ENCODE measurements at places on chromosomes 11 and 22.

DNA sequence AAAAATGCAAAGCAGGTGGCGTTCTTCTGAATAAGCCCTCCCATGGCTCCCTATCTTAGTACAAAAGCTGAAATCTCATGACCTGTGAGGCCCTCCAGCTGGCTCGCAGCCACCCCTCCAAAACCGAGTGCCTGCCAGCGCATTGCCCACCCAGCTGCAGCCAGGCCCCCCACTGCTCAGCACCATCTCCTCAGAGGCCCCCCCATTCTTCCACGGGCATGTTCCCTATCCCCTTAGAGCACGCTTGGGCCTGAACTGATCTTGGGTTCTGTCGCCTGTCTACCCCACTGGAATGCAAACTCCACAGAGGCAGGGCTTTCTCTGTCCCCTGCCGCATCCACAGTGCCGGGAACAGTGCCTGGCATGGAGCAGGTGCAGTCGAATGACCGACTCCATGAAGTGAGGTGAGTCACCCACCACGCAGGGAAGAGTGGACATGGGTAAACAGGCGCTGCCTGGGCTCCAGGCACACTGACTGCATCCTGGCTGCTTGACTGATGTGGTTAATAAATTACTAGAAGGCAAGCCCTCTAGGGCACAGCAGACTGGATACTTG is 11.3 kb upstream of the EFCAB6 start:
- no peak for DNase-seq

- DNase-seq: no peak
Observed at GRCh38 chr11:113075586-113076095, 114.4 kb downstream of the NCAM1 start.

DNA sequence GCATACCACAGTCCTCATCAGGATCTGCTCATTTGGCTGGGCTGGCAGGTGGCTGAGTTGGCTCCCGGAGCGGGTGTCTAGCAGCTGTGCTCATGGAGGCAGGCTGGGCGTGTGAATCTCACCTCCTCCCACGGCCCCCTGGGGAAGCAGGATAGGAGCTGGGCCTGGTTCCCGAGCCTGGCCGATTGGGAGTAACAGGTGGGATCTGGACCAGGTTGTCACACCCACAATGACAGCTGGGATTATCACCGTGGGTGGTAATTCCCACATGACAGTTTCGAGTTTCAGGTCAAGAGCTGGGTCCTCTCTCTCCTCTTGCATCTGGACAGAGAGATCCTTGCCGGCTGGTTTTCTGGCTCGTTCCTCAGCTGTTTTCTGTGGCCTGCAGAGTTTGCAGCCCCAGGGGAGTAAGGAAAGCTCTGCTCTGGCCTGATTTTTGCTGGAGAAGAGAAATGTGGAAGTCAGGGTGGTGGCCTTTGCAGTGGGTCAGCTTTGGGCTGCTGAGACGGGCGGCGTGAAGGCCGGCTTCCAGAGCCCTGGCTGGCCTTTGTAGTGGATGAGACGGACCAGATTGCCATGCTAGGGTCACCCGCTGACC is 57.0 kb downstream of the BCR start:
- no peak for DNase-seq

DNA sequence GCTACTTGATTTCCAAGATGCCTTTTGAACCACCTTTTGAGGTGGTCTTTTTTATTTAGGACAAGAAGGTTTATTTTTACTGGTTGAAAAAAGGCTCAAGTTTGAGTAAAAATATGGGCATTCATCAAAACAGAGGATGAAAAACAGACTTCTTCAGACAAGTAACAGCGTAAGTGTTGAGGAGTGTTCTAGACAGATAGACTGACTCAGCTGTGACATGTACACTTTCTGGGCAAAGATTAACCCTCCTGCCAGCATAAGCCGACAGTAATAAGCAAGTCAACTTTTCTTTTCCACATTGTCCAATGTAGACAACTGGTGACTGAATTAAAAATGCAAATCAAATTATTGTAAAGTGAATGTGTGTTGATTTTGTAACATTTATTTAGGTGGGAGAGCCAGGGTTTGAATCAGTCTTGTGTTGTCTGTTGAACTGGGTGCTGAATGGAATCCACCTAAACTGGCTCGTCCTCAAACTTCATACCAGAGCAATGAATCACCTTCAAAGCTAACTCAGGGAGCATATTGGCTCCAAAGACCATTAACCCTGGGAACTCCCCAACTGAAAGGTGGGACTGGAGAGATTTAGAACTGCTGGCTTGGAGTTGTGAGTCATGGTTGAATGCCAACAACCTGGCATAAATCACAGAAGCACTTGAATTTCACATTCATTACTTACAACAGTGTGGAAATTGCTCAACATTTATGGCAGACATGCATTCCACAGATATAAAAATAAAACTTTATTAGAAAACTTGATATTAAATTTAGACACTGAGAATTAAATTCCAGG is 377.0 kb downstream of the ETS1 start:
- DNase-seq: peak; percentile 94

GRCh38 chr11:65491614-65492386 is 7.0 kb upstream of the MALAT1 start:
- DNase-seq: peak; percentile 95

DNA sequence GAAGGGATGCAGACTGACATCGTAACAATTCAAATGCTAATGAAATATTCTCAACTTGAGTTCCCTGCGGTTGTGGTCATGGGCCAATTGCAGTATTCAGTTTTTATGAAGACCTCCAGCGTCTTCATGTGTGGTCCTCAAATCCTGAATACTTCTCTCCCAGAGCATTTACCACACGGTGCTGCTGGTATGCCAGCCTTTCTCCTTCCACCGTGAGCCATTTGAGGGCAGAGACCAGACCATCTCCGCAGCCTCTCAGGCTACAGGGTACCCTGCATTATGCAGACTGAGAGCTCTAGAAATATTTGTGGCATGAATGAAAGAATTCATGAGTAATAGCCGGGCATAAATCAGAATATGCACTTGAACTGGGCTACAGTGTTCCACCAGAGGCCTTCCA is 289.7 kb downstream of the ST3GAL4 start:
- no peak for DNase-seq

- no peak for DNase-seq
Observed at GRCh38 chr22:36486619-36487384, 5.4 kb upstream of the TXN2 start.

GRCh38 chr11:1382831-1383607 is 6.7 kb upstream of the BRSK2 start:
- DNase-seq: no peak

- DNase-seq: no peak
Observed at GRCh38 chr22:42620084-42620483, 5.4 kb upstream of the POLDIP3 start.

DNA sequence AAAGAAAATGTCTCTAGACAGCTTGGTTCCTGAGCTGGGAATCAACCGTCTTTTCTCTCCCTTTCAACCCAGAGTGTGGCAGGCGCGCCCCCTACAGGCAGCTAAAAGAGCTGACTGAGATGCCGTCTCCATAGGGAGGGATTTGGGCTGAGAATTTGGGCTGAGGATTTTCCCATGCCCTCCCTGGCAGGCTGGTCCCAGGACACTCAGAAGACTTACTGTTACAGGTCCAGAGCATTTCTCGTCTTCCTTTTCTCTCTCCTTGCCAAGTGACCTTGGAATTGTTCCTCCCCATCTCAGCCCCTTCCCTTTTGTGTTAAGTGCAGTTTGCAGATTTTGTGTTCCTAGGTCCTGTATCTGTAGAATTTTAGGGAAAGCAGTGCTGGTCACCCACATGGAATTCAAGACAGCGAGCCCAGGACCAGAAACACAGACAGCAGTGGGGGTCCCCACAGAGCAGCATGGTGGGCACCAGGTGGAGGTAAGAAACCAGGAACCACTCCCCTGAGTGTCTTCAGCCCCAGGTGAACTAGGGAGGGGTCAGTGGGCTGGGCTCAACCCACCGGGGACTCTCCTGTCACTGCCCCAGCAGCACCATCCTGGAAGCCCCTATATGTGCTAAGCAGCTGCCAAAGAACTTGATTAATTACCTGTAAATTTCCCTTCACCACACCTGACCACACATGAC is 9.9 kb upstream of the IGLL5 start:
- DNase-seq: peak; percentile 11

- DNase-seq: no peak
Observed at GRCh38 chr22:18056807-18057474, 20.8 kb upstream of the PEX26 start.

GRCh38 chr11:10664496-10664895 is 29.1 kb downstream of the IRAG1 start:
- no peak for DNase-seq

DNA sequence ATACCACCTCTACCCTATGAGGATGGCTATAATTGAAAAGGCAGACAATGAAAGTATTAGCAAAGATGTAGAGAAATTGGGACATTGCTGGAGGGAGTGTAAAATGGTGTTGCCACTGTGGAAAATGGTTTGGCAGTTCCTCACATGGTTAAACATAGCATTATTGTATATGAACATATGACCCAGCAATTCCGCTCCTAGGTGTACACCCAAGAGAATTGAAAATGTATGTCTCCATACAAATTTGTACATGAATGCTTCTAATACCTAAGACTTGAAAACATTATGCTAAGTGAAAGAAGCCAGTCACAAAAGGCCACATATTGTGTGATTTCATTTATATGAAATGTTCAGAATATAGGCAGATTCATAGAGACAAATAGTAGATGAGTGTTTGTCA is 10.0 kb downstream of the SLCO2B1 start:
- no peak for DNase-seq

DNA sequence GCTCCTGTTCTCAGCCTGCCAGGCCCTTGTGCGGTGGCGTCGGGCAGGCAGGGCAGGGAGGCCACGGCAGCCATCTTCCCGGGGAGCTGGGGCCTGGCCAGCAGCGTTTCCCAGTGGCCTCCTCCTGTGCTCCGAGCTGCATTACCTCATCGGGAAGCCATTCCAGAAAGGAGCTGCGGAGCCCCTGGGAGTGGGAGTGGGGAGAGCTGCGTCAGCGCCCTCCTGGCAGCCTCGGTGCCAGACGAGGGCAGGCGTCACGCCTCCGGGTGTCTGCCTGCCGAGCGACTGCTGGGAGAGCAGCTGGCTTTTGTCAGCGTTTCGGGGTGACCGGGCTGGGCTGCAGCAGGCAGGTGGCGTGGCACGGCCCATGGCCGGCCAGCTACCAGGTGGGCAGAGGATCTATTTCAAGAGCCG is 30.9 kb upstream of the WNT7B start:
- peak; percentile 72 for DNase-seq

GRCh38 chr22:46795140-46795539 is 32.7 kb downstream of the TBC1D22A start:
- no peak for DNase-seq

GRCh38 chr11:63913866-63914830 is 2.8 kb downstream of the RCOR2 start:
- DNase-seq: no peak

DNA sequence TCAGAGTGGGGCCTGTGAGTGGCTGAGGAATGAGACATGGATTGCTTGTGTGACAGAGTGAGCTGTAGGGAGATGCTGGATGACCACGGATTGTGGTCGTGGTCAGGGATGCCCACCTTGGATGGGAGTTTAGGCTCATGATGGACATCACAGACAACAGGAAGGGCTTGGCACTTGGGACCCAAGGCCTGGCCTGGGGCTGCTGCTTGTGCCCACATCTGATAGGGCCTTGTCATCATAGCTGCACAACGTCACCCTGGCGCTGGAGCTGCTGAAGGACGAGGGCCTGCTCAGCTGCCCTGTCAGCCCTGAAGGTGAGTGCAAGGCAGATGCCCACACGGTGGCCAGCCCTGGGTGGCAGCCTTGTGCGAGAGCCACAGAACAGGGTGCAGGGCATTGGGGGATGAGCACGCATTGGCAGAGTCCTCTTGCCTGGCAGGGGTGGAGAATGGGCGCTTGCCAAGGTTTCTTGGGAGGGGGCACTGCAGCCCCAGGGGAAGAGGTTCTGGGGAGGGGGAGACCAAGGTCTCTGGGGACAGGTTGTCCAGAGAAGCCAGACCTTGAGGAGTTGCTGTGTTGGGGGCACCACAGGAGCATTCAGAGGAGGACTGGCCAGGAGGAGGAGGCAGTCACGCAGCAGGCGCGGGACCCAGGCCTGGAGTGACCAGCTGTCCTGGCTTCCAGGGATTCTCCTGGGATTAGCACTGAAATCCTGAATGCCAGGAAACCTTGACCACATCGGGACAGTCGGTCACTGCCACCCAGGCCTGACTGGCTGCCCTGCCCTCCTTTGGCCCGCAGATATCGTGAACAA is 25.0 kb downstream of the PARVG start:
- DNase-seq: no peak

DNA sequence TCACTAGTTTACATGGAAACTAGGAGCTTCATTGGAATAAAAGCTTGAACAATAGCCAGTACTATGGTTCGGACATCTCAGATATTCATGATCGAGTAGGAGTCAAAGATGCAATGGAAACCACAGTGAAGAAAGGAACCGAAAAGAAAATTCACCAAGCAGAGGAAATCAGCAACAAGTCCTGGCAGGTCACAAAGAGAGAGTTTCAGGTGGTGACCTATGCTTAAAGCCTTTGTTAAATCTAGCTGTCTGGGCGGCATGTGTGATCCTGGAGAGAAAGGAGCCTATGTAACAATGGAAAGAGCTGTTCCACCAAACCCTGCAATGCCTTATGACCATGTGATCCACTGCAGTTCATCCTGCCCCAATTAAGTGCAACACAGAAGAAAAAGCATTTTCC is 68.9 kb upstream of the POU2AF2 start:
- no peak for DNase-seq

DNA sequence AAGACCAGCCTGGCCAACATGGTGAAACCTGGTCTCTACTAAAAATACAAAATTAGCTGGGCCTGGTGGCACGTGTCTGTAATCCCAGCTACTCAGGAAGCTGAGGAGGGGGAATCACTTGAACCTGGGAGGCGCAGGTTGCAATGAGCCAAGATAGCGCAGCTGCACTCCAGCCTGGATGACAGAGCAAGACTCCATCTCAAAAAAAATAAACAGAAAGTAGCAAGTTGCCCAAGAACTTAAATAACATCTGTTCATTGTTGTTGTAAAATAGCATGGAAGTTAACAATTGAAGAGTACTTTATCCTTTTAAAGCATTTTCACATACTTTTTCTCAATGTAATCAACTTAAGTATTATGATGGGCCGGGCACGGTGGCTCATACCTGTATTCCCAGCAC is 5.7 kb downstream of the AMBRA1 start:
- no peak for DNase-seq

GRCh38 chr11:67118801-67119584 is at the start of gene KDM2A:
KDM2A (plus strand) TSS chr11:67119263; CDS start chr11:67121317, 2,054 bp downstream.
- peak; percentile 93 for DNase-seq

DNA sequence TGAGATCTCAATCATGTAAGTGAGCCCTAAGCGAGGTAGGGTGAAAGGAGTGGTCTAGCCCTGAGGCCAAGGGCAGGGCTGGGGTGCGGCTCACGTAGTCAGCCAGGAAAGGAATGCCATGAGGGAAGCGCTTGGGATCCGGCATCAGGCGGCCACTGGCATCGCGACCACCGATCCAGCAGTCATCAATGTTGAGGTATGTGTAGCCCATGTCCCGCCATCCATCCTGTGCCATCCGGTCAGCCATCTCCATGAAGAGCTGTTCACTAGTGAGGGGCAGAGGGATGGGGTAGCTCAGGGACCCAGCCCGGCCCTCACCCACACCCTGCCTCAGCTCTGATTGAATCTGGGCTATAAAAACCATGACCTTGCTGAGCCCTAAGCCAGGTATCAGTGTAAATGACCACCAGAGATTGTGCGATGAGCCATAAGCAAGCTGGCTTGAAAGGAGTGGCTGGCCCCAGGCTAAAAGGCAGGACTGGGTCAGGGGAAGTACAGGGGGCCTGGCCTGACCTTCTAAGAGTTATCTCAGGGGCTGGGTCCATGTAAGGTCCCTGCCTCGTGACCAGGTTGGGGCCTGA is 2.9 kb downstream of the NAGA start:
- DNase-seq: no peak
